Karpas-422 (cell line): ENCODE measurements at places on chromosomes 12 and 14.

- no peak for DNase-seq
Observed at GRCh38 chr12:128267131-128267622, at the start of gene TMEM132C. TMEM132C (plus strand) TSS chr12:128267170; CDS start chr12:128267403, 233 bp downstream.

DNA sequence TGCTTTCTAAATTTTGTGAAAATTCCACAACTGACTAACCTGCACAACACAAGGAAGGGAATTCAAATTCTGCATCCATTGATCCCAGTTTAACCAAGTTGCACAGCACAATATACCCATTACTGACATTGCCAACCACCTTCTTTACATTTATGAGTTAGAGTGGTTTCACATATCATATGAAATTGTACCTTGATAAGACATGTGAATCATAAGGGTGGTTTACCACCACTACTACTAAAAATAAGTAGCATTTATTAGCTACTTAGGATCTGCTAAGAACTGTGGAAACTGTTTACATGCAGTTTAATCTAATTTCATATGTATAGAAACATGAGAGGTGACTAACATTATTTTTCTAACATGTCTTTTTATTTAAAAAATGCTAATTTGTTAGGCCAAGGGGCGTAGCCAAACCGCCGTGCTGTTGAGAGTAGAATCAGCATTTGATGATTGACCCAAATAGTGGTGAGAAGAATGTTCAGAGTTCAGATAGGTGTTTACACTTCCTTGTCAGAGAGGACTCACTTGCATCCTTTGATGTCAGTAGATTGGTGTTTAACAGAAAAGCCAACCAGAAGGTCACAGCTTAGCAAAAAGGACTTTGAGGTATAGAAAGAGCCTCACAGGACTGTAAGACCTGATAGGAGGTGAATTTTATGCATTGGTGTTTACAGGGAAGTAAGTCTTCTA, 56.2 kb downstream of the LRFN5 start:
- DNase-seq = no peak

- no peak for DNase-seq
Observed at GRCh38 chr14:58954901-58955861, 233.3 kb upstream of the DAAM1 start.

DNA sequence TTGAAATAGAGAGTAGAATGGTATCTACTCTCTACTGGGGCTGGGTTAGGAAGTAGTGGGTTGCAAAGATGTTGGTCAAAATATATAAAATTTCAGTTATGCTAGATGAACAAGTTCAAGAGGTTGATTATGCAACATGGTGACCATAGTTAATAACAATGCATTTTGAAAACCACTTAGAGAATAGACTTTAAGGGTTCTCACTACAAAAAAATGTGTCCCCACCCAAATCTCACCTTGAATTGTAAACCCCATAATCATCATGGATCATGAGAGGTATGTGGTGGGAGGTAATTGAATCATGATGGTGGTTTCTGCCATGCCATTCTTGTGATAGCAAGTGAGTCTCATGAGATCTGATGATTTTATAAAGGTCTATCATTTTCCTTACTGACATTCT, 94.0 kb downstream of the C12orf50 start:
- no peak for DNase-seq

GRCh38 chr14:64715628-64716412, 11.6 kb downstream of the PLEKHG3 start:
- no peak for DNase-seq

DNA sequence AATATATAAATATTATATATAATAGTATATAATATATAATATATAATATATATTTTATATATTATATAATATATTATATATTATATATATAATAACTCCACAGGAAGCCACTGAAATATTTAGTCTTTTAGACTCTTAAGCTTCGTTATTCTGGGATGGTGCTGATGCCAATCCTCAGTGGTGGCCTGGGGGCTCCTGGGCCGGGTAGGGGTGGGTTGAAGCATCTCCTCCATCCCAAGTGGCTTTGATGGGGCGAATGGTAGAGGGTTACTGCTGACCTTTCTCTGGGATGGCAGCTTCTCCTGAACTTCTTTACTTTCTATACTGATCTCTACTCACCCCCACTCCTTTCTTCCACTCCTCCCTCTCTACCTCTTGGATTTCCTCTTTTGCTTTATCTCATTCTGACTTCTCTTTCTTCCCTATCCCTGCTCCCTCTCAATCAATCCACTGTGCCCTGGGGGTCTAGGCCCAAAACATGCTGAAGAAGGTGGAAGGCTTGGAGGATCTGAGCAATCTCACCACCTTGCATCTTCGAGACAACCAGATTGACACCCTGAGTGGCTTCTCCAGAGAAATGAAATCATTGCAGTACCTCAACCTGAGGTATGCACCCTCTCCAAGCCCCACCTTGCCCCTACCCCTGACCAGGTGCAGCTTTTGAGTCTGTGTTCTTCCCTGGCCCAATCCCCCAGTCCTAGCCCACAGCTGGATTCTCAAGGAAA, 4.8 kb upstream of the ENO2 start:
- DNase-seq = no peak

DNA sequence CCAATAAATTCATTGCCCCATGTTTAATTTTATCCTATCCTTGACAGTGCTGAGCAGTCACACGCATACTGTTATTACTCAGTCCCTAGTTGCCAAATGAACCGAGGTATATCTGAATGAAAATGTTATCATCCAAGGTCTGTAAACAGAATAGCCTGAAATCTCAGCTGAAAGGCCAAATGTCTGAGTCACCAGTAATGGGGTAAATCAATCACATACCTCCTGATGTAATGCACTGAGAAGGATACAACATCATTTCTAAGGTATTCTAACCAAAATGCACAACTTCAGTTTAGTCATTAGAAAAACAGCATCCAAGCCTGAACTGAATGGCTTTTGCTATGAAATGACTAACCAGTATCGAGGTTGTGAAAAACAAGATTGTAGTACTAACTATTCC, 228.6 kb downstream of the DPF3 start:
- DNase-seq = no peak

DNA sequence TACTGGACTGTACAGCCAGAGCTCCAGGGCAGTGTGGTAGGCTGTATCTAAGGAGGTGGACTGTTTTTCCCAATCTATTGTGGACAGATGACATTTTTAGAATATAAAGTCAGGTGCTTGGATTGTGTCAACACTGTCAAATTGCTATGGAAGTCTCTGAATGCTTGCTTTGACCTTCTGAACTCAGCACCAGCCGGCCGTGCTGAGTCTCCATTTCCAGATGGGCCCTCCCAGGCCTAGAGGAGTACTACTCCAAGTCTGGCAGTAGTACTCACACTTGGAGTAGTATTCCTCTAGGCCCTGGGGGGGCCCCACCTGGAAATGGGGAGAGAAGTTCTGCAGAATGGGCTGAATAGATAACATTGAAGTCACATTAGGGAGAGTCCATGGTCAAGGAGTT, 16.2 kb upstream of the KCNK13 start:
- no peak for DNase-seq

GRCh38 chr12:238736-239398, 23.8 kb downstream of the SLC6A13 start:
- DNase-seq = no peak

- no peak for DNase-seq
Observed at GRCh38 chr12:129613314-129613713, 290.5 kb downstream of the TMEM132D start.

GRCh38 chr14:36454599-36455240, 65.3 kb downstream of the NKX2-1 start:
- no peak for DNase-seq

GRCh38 chr12:110531741-110532333, 29.7 kb downstream of the RAD9B start:
- DNase-seq = peak; percentile 77

GRCh38 chr12:117583092-117583491, 221.7 kb upstream of the NOS1 start:
- DNase-seq = no peak

DNA sequence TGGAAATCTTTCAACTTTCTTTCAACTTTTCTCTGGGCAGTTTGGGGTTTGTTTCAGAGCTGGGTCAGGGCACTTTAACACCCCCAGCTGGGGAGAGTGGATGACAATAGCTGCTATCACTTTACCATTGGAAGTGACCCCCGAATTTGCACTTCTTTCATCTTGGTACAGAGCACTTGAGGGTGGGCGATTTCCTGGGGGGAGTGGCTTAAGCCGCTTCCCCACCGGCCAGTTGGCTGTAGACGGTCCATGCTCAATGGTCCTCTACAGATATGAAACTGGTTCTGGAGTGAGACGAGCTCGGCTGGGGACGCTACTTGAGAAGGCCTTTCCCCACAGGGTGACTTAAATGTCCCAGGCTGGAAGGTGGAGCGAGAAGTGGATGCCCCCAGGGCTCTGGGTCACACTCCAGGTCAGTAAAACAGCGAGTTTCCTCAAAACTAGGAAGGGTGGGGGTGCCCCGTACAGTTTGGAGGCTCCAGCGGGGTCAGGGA, at the start of gene VRTN:
VRTN (plus strand) TSS at position 231 of the 494 bp plus-strand sequence. CDS start 8,313 bp downstream, outside the sequence.
- no peak for DNase-seq

DNA sequence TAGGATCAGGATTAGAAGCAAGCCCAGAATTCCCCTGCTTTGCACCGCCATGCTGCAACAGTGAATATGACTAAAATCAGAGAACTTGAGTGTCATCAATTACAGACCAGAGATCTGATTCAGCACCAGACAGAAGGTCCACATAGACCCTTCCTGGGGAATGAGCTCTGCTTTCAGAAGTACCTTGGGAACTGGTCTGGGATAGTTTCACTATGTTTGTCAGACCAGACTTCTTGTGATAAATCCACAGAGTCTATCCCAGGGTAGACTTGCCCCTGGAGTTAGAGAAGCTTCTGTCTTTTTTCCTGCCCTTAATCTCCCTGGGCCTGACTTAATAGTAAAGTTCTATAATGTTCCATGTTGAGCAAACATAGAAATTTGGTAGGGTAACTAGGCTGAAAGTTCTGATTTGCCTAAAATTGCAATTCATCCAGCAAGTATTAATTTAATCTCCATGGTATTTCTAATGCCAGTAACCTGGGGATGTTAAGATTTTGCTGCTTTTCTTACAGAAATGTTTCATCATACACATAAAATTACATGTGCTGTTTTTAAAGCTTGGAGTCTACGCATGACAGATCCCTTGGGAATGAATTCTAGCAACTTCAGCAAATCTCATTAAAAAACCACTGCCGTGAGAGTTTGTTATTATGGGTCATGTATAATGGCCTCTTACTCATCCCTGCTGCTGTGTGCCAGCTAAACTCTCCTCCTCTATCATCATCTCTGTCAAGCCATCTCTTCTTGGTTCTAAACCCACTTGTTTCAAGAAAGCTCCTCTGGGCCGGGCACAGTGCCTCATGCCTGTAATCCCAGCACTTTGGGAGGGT, 61.3 kb upstream of the METAP2 start:
- peak; percentile 84 for DNase-seq

DNA sequence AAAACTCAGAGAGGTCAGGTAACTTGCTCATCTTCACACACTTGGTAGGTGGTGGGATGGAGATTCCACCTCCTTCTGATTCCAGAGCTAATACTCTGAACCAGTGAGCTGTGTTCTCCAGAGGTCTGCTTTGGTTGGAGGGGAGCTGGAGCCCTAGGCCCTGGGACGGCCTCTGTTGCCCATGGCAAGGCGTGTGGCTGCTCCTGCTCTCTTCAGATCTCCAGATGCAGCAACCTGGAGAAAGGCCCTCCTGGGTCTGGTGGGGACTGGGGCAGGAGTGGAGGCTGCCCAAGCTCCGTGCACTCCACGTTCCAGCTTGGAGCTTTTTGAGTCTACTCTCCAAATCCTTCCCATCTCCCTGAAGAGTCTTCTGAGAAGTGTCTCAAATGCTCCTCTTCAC, 10.7 kb downstream of the CCND2 start:
- DNase-seq = no peak

DNA sequence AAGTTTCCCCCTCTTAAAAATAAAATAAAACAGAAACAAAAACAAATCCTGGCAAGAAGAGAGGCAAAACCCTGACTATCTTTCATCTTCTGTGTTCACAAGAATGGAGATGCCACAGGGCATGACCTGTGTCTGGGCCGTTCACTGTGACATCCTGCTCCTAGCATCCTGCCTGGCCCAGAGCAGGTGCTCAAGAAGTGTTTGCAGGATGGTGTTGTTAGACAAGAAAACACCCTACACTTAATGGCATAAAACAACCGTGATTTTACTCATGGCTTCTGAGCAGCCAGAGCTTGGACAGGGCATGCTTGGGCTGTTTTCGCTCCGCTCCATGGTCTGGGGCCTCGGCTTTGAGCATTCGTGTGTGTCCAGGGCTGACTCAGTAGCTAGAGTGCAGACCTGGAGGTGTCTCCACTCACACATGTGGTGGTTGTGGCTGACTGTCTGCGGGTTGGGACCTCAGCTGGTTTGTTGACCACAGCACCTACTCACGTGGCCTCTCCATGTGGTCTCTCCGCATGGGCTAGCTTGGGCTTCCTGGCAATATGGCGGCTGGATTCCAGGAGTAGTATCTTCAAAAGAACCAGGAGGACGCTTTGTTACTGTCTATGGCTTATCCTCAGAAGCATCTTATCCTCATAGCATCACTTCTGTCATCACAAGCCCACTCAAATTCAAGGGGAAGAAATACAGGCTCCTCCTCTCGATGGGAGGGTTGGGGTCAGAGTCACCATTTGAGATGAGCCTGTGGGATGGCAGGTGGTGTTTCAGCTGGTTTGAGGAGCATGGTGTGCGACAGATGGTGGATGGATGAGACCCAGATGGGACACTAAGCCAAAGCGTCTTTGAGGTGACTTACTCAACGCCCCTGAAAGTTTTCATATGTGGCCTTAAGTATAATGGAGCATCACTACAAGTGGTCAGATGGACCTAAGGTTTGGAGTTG, 33.2 kb upstream of the FZD10 start:
- DNase-seq = no peak
